Right renal cortex interstitium (tissue), 3 donors: ENCODE measurements at places on chromosomes 7 and 10.

DNA sequence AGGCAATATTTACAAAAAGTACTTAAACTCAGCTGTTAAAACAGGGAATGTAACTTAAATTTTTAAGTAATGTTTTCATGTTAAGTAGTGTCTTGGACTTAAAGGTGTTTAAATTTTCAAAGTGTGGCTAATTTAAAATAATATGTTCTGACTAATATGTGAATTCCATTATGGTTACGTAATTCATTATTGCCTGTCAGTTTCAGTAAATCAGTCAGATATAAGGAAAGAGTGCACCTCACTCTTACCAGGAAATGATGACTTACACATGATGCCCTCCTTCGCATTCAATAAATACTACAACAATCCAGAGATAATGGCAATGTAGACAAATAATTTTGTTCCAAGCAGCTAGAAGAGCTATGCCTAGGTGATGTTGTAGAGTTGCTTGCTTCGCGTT, 69.0 kb upstream of the WNT16 start:
- no peak for DNase-seq

DNA sequence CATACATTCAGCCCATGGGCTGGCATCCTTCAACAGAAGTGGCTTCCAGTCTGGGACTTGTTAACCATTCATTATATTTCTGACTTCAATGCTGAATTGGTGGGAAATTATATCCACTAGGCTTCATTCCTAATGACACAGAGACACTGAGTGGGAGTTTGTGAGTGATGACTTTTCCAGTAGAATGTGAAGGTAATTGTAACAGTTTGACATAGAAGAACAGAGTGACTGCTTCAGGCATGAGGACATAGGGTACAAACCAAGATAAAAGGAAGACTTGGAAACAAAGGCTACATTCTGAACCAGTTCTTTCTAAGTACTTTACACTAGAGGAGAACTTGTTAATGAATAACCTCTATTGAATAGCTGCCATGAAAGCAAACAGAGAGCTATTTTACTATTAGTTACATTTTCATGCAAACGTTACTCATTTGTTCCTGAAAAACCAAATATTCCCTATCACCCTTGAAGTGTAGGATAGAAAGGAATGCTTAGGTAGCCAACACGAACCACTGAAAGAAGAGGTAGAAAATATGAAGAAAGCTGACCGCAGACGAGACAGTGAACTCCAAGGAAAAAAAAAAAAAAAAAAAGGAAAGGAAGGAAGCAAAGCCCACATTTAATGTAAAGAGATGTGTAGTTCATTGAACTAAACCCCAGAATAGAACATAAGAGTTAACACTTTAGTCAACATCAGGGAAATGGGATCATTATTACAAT, 237.0 kb upstream of the SEMA3C start:
- no peak for DNase-seq

- no peak for DNase-seq
Observed at GRCh38 chr7:139351027-139351426, 8.7 kb upstream of the LUC7L2 start.

DNA sequence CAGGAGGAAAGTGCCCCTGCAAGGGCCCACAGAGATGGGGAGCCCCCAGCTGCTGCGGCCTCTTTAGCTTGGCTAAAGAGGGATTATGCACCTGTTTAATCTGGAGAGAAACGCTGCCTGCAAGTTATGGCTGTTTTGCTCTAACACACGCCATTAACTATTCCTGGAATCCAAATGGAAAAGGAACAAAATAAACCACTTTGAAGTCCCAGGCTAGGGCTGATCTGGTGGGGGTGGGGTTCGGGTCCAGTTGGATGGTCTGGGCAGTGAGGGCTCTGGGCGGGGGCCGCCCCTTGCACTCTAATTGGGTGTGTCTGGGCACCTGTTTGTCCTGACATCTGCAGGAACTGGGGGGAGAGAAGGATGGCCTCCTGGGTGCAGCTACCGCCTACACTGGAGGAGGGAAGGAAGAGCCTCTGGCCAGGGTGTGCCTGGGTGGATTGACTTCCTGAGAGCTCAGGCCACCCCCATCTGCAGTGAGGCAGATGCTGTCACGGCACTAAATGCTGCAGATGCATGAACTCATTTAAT, 300.6 kb downstream of the ZEB1 start:
- no peak for DNase-seq

DNA sequence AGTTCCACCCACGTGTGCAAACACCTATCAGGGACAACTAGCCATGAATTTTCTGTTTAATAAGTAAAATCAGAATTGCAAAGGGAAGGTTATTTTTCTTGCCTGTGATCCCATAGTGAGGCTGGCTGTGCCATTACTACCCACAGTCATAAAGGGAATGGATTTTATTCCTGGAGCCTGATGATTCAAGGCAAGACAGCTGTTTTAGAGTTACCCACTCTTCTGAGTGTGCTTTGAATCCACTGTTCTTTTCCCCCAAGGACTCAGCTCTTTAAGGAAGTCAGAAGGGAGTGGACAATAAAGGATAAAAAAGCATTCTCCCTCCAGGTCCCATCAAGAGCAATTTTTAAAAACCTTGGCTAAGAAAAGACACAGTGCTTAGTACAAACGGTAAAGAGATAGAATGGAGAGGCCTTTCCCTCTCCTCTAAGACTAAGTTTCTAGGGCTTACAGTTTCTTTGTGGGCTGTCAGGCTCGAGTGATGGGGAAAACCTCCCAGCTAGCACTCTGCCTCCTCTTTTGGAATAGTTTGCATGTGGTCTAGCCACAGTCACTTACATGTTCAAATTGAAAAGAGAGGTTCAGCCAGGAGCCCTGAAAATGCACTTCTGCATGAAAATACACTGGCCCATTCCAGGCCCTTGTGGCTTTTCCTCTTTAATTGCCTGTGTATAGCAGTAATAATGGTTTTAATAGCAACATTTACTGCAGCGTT, 5.1 kb upstream of the LRRC4 start:
- no peak for DNase-seq

GRCh38 chr10:105148456-105148855, 507.4 kb downstream of the SORCS3 start:
- no peak for DNase-seq
